ENCODE measurements at places on chromosomes 1 and 21.

DNA sequence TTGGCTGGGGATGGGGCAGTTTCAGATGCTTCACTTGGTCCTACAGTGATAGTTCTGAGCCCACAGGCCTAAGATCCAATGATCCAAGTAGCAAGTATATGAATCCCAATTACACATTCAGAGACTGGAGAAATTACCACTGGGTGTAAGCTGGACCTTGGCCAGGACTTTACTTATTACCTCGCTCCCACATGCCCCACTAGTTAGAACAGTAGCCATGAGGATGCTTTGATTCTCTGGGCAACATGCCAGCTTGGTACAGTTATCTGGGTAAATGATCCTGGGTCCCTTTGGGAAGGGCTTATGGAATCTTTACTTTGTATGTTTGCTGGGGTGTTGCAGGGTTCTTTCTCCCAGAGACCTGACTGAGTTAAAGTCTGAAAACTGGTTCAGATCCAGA lies 5.0 kb upstream of the FCAMR start:
- no peak for DNase-seq

GRCh38 chr1:26112407-26112775 lies 767 bp downstream of the PDIK1L start:
- DNase-seq = no peak

- no peak for DNase-seq
These were observed 95.2 kb downstream of the COQ8A start for GRCh38 chr1:227035316-227035715.

GRCh38 chr1:37811027-37811655 lies 3.1 kb upstream of the YRDC start:
- DNase-seq = peak; percentile 76

DNA sequence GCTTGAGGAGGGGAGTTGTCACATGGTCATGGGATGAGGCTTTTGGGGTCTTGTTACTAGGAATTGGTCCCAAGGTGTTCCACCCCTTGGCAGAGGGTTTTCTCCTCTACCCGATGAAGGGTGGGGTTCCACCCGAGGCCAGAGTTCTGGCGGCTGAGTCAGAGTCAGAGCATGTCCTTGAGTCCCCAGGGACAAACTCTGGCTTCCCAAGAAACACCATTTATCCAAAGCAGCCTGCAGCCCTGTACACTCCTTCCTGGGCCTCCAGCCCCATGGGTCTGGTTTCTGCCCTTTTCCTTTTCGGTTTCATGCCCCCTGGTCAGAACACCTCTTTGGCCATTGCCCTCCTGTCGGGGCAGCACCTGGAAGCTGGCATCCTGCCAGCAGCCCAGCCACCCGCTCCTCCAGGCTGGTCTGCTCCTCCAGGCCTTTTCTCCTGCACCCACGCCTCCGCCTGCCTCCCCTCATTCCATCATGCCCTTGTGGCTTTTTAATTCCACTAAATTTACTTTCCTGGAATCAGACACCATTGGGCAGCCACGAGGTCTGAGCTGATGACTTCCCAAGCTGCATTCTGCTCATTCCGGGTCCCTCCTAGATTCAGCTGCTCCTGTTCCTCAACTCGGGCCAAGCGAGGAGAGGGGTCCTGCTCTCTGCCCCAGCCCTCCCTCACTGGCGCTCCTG lies 301.7 kb upstream of the VAMP3 start:
- peak; percentile 81 for DNase-seq

- no peak for DNase-seq
These were observed 106.9 kb upstream of the SERBP1 start for GRCh38 chr1:67536957-67537666.

- no peak for DNase-seq
These were observed 11.0 kb downstream of the LMX1A start for GRCh38 chr1:165345502-165345901.

- no peak for DNase-seq
These were observed 124.6 kb downstream of the TGFBR3 start for GRCh38 chr1:91761295-91761721.

DNA sequence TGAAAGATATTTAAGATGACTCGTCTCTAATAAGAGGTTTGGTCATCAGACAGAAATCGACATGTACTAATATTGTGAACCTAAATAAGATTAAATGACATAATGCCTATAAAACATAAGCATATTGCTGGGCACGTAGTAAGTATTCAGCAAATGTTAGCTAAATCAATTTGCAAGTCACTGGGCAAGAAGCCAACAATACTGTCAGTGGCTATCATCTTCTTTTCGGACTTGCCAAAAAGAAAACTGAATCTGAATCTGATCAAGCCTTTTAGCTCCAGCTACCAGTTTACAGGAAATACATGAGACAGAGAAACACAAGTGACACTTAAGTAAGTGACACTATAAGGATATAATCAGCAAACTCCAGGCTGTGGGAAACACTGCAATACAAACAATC lies 46.0 kb downstream of the RPL5 start:
- DNase-seq = no peak

- DNase-seq = no peak
These were observed 597.3 kb upstream of the PLXNA2 start for GRCh38 chr1:208841436-208841835.

GRCh38 chr1:32525053-32525452 lies 14.2 kb upstream of the ZBTB8A start:
- DNase-seq = no peak

All from fibroblast of skin of right quadriceps (primary cell).